DMS79 treated with DMSO at 0.1 percent for 48 hours (cell line): ENCODE measurements at places on chromosomes 12 and 14.

DNA sequence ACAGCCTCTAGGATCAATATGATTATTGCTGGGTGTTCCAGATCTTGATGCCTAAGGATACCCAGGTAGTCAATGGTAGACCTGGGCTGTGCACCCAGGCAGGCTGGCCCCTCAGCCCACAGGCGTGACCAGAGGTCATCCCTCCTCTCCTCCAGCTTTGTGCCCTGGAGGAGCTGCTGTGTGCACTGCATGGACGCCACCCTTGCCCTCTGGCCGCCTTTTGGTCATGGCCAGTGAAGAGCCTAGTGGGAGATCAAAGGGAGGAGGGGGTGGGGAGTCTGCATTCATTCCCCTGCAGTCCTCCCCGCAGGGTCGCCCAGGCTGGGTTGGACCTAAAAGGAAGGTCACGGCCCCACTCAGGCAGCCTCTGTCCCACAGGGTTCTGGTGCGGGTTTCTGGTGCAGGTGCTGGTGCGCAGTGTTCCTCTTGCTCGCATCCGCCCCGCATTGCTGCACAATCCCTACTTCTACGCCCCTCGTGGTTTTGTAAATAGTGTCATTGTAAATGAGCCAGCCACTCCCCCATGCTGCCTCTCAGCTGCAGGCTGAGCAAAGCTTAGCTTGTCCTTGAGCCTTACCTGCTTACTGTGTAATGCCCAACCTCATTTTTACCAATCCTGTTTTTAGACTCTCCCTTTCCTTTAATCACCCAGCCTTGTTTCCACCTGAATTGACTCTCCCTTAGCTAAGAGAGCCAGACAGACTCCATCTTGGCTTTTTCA lies 55.3 kb downstream of the PSMA6 start:
- no peak for DNase-seq

GRCh38 chr12:19576506-19577280 lies 137.4 kb downstream of the AEBP2 start:
- no peak for DNase-seq

DNA sequence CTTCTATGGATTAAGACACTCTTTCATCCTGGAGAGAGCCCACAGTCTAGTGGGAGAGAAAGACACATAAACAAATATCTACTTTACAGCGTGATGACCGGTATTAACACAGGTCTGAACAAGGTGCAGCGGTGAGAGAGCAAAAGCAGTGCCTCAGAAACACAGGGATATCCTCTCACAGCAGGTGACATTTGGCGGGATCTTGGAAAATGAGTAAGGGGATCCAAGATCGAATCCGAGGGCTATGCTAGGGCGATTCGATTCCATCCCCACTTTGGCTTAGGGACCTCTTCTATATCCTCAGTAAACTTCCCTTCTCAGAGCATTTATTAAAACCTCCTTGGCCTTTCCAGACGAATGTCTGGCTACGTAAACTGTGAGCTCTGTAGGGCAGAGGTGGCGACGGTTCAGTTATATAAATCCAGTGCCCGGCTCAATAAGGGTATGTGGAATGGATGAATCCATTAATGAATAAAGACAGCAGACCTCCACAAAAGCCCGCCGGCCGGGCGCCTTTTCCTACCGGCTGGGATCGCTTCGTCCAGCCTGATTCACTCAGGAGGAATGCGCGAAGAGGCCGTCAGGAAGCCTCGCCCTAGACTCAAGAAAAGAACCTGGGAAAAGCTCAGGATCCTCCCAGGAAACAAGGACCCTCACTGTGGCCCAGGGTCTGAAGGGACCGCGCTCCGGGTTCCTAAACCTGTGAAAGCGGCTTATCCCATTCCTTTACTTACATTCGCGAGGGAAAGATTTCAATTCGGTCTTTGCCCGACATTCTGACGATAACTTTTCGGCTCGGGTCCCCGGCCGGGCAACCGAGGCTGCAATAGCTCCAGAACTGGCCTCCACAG lies 455 bp downstream of the ATP6V1D start:
- peak; percentile 48 for DNase-seq

- no peak for DNase-seq
Measured at GRCh38 chr12:88303335-88303734, 161.2 kb downstream of the TMTC3 start.

- DNase-seq = no peak
Measured at GRCh38 chr14:41586237-41586636, 20.4 kb upstream of the LRFN5 start.

- DNase-seq = no peak
Measured at GRCh38 chr14:50773632-50774541, 57.1 kb downstream of the NIN start.

GRCh38 chr12:6073426-6073825 lies 51.0 kb downstream of the VWF start:
- DNase-seq = no peak

DNA sequence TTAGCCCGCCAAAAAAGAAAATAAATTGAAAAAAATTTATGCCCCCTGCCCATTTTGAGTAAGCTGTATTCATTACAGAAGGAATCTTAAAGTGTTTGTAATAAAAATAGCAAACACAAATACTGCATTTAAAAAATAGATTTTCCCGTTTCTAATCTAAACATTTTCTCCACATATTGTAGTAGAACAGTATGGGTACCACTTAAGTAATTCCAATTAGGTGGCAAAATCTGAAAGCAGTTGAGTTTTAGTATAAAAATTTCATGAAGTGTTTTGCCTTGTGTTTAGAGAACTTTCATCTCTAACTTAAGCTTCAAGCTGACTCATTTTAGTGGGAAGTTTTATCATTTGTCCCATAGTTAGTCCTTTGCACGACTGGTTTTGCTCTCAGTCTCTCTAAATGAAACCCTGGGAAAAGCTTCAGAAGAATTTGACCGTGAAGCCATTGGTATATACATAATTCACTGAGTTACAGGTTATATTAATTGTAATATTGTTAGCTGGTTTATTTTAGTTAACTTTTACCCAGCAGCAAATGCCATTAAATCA lies 214.6 kb downstream of the ERC1 start:
- no peak for DNase-seq

DNA sequence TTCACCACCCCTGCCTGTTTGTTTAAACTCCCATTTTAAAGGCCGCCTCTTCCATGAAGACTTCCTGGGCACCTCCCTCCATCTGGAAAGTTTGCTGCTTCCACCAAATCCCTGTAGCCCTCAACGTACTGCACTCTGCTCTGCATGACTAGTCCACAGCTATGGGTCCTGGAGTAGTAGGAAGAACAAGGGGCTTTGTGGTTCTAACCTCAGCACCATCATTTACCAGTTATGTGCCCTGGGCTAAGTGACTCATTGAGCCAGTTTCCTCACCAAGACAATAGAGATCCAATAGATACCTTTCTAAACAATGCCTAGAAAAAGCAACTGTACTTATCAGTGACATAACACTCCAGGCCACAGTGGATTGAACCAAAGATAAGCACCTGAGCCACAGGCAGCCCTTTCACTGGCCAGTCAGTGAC lies 8.5 kb upstream of the LTBP2 start:
- DNase-seq = no peak

DNA sequence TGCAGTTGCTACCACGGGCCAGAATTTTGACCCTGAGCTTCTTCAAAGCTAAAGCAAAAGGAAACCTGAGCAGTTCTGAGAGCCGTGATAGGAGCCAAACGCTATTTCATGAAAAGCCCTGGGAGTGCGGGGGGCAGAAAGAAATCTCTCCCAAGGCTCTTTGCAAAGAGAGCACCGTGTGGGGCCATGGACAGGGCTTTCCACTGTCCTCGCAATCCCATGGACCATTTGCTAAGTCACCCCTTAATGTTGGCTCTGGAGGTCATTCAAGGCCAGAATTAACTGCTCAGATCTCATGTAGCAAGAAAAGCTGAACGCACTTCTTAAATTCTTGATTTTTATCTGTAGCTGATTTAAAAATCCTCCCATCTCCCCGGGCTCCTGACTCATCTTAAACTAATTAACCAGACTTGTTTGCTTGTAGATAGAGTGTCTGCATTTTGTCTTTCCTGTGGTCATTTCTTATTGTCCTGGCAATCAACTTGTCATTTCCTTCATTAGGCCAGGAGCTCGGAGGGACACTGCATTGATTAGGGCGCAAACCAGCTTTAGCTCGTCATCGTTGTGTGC lies 24.8 kb downstream of the CLSTN3 start:
- no peak for DNase-seq

- DNase-seq = no peak
Measured at GRCh38 chr14:101196051-101196712, 292.7 kb upstream of the RTL1 start.

- no peak for DNase-seq
Measured at GRCh38 chr14:60637479-60638315, 11.6 kb downstream of the SIX1 start.

GRCh38 chr12:57539-57938 lies 9.0 kb upstream of the IQSEC3 start:
- DNase-seq = no peak

DNA sequence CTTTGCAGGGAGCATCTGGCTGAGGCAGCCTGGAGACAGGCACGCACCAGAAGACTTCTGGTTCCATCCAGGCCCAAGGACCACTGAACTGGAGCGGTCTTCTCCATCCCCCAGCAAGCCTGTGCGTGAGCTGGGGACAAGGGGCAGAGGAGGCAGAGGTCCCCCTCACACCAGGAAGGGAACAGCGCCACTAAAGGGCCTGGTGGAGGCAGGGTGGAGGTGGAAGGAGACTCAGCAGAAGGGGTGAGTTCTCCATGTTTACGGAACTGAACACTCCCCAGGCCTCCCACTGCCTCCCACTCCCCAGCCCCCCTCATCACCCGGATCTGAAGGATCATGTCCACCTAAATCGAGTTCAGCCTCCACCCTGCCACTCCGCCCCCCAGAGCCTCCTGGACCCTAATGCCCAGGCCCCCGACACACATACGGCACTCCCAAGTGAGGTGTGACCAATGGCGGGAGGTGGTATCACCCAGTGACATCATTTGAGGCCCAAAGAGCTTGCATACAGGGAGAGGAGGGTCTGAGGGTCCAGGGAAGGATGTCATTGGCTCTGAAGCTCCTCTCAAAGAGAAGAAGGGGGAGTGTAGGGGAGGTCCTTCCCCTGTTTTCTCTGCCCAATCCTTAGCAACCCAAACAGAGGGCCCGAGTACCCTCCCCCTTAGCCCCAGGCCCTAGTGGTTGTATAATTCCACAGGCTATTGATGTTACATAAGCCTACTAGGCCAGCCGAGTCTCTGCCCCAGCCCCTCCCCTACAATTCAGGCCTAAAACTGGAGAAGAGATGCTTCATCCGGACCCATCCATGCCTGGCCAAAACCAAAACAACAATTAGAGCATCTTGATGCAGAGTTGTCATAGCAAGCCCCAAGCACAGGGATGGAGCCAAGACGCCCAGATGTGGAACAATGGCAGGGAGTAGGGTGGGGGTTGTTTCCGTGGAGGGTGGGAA lies 1.0 kb downstream of the FAIM2 start:
- DNase-seq = no peak

DNA sequence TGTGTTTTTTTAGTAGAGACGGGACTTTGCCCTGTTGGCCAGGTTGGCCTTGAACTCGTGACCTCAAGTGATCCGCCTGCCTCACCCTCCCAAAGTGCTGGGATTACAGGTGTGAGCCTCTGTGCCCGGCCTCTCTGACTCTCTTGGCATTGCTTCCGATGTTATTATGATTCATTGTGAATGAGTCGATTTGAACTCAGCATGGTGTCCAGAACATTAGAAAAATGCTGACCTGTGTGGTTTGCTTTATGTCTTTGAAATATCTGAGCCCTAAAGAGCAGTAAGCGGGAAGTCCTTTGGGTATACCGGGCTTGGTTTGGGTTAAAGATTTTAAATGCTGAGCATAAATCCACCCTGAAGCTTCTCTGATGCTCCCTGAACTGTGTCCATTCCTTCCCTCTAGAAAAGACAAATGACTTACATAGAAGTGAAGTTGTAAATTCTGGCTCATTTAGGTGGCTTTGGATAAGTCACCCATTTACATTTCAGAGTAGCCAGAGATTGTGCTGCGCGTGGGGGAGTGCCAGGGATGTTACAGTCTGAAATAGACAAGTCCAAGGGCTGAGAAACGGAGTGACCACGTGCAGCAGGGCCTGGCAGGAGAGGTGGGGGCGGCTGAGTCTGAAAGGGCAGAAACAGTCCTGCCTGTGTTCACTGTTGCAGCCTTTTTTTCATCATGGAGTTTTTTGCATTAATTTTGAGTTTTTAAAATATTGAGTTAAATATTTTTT lies 39.6 kb downstream of the SLC15A4 start:
- DNase-seq = no peak

DNA sequence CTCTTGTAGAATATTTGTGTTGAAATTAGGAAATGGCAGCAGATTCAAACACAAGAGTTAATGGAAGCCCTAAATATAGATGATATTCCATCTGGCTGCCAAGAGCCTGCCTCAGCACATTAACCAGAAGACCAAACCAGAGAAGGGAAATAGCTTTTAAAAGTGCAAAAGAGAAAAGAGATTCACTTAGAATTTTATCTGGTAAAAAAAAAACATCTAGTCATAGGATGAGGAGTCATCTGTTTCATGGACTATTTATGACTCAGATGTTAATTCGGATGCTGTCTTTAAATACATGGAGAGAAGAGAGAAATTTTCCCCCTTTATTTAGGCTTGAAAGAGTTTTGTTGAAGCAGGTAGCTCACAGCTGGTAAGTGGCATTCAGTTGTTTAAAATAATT lies 201.6 kb upstream of the NUDT4 start:
- DNase-seq = no peak

GRCh38 chr14:84343656-84344055 lies 1186.3 kb upstream of the FLRT2 start:
- DNase-seq = peak; percentile 98

GRCh38 chr12:88625356-88625755 lies 45.1 kb upstream of the KITLG start:
- no peak for DNase-seq

DNA sequence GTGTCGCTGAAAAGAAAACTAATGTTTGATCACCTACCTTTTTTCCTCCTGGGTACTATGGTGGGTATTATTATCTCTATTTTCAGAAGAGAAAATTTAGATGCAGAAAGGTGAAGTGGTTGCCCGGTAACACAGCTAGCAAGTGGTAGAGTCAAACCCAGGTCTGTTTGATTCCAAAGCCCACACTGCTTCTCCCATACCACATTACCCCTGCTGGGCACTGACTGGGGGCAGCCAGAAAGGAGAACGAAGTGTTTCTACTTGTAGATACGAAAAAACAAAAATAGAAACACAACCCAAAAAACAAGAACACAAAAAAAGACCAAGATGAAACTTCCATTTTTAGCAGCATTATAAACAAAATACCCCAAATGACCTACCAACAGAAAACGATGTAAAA lies 142.2 kb downstream of the SLC41A2 start:
- DNase-seq = no peak

DNA sequence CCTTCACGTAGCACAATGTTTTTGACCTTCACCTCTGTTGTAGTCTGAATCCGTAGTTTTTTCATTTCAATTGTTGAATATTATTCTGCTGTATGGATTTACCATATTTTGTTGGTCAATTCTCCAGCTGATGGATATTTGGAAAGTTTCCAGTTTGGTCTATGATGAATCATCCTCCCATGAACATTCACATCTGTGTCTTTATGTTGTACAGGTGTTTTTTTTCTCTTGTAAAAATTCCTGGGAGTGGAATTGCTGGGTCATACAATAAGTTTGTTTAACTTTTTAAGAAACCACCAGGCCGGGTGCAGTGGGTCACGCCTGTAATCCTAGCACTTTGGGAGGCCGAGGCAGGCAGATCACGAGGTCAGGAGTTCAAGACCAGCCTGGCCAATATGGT lies 36.7 kb upstream of the GNG2 start:
- DNase-seq = no peak

- no peak for DNase-seq
Measured at GRCh38 chr12:49550693-49551252, 11.9 kb downstream of the KCNH3 start.
